NCI-H1417 treated with DMSO at 0.1 percent for 48 hours (cell line): ENCODE measurements at places on chromosomes 5 and 9.

DNA sequence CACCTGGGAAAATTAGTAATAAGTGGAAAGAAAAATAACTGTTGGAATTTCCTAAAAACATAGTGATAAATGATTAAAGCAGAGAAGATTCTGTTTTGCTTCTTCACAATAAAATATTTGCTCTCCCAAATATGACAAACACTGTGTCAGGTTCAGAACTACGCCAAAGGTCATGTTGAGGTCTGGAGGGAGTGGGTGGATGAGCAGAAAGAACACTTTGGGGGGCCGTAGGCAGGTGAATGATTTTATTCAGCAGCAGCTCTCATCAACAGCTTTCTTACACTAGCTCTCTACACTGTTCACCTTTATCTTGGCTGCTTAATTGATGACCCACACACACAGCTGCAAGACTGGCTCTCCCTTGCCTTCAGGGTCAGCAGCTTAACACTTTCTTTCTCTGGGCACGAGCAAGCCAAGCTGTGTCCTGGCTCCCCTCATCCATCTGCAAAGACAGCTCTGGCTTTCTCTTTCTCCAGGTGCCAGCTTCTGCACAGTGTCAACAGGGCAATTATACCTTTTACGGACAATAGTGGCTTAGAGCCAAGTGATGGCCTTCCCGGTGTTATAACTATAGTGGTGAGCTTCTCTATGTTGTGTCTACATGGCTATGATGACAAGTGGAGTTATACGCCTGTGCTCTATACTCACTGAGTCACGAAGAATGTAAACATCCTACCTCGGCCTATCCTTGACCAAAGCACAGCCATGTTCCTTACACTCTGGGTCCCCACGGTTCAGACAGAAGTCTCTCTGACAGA lies 18.9 kb upstream of the GPX8 start:
- no peak for DNase-seq

DNA sequence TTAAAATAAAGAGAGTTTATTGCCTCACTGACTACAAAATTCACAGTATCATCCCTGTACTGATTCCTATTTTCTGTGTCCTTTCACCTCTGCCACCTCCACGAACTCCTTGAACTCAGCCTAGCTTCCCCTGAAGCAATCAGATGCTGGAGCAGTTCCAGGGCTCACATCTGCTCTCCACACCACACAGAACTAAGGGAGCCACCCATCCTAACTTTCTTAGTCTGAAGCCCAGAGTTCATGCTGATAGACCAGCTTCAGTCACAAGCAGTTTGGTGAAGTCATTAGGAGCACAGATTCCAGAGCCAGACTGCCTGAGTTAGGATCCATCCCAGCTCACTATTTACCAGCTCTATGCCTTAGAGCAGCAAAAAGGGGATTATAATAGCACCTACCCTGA lies 15.6 kb upstream of the EPB41L4A start:
- DNase-seq, result no peak

DNA sequence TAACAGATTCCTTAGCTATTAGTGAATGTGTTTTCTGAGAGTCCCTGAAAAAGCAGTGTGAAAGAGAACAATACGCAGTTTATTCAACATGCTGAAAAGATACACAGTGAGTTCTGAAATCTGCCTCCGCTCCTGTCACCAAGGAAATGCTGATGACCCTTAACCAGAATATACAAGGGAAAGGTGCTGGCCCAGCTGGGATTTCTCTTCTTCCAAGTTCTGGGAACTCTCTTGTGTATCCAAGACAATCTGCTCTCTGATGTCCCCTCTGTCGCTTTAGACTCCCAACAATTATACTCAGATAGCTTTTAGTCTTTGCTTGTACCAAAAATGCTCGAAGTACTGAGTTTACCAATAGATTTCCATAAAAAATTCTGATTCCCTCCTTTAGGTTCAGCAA lies 214.9 kb downstream of the TMEM167A start:
- no peak for DNase-seq

DNA sequence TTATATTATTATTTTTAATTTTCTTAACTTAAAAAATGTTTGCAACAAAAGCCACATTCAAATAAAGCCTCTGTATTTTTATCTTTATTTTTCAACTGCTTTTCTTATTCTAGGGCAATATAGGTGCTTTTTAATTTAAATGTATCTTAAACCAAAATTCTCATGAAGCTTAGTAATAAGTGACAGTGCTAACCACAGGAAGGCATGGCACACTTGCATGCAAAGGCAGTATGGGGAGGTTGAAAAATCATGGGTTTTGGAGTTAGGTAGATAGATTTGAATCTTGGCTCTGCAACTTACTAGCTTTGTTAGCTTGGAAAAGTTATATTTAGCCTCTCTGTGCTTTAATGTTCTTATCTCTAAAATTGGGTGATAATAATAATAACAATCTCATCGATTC lies 458.0 kb downstream of the DMAC1 start:
- DNase-seq, result no peak

GRCh38 chr5:39080597-39081204 lies 6.5 kb upstream of the RICTOR start:
- no peak for DNase-seq

GRCh38 chr9:126550891-126551351 lies 62.8 kb upstream of the LMX1B start:
- no peak for DNase-seq

DNA sequence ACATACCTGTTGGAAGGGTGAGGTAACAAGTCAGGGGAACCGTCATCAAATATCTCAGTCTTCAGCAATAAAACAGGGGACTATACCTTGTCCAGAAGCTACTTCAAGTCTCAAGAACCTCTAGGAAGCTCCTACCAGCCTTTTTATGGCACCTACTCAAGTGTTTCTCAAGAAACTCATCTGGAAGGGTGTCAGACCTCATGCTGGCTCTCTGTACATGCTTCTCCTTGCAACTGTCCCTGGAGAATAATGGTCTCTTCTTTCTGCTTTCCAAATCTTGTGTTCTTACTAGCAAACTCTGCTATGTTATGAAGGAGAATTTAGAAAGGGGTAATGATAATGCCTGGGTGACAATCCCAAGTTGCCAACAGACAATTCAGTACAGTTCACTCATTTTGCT lies 8.3 kb upstream of the PTAR1 start:
- no peak for DNase-seq

DNA sequence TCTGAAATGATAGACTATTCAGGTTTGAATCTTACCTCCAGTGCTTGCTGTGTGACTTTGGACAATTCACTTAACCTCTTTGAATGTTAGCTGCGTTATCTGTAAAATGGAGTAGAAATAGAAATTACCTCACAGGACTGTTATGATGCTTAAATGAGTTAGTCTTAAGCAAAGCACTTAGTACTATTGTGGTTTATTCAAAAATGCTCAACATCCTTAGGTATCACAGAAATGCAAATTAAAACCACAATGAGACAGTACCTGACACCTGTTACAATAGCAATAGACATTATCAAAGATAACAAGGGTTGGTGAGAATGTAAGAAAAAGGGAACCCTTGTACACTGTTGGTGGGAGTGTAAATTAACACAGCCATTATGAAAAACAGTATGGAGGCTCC lies 77.6 kb upstream of the FREM1 start:
- no peak for DNase-seq

DNA sequence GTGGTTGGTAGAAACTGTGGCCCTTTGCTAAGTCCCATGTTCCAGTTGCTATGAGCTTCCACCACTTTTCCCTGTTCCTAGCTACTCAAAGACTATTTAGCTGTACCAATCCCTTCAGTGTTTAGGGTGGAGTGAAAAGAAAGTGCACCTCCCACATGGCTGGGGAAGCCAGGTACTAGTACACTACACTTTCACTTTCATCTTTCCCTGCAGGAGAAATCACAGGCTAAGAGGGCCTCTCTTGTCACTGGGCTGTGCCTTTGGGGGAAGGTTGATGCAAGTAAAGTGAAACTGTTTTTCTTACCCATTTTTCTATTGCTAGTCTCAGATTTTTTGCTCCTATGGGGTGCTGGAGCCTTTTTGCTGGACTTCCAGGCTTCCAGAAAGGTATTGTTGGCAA lies 33.5 kb upstream of the CKS2 start:
- no peak for DNase-seq

- DNase-seq, result no peak
Measured at GRCh38 chr5:129904102-129904666, at the start of gene CHSY3. Gene CHSY3 (plus strand): TSS chr5:129904465.

- no peak for DNase-seq
Measured at GRCh38 chr5:2310946-2311345, 428.2 kb upstream of the IRX4 start.

DNA sequence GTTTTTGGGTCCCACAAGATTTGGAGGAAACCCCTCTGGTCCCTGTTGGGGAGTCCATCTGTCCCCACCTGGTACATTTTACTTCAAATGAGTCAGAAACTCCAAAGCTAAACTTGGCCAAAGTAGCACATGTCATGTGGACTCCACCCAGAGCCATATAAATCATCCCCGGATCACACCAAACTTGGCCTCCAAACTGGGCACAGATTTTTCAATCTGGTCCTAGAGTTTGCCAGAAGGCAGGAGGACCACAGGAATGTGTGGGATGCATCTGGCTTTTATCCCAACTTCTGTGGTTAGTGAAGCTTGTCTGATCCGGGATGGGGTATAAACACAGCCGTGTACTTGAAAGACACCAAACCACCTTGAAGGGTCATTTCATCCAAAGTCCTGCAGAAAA lies 66.3 kb downstream of the MAT2B start:
- DNase-seq, result no peak

DNA sequence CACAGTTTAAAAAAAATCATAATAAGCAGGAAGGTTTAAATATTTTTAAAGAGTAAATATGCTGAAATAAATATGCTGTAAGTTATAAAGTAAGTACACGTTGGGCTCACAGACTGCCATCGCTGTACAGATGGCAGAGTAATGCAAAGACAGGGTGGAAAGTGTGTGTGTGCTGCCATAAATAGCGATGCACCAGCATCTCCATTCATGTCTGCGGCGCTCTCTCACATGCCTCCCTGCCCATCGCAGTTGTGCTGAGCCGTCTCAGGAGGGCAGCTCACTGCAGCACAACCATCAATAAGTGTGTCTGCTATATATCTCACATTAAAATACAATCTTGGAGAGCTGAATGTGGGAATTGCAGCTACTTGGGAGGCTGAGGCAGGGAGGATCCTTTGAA lies 14.3 kb downstream of the MOCS2 start:
- no peak for DNase-seq

DNA sequence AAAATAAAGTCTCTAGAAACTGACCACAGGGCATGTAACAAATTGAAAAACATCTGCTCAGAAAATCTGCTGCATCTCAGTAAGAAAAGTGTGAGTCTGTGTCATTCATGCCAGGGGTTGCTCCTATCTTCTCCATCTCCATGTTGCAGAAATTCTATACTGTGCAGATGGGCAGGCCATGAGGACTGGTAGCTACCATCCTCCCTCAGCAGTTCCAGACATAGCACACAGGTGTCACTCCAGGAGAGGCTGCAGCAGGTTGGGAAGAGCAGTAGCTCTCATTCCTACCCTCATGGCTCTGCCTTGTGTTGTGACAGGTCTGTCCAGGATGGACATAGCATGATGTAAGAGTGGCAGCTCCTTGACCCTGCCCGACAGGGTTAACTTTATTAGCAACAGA lies 173.4 kb downstream of the NDUFS4 start:
- DNase-seq, result no peak

DNA sequence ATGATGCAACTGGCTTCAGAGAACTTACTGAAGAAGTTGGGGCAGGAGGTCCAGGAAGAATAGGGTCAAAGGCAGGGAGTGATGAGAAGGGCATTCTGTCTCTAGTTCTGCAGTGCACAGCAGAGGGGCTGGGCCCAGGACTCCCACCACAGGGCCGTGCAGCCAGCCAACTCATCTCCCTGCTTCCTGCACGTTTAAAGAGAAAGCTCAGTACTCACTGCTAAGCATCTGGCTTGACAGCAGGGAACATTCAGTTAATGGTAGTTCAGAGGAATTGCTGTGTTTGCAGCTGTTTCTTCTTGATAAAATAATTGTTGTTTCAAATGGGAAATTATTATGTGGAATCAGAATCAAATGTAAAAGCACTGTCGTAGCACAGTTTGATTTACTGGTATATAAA lies 25.6 kb upstream of the SCAMP1 start:
- no peak for DNase-seq

DNA sequence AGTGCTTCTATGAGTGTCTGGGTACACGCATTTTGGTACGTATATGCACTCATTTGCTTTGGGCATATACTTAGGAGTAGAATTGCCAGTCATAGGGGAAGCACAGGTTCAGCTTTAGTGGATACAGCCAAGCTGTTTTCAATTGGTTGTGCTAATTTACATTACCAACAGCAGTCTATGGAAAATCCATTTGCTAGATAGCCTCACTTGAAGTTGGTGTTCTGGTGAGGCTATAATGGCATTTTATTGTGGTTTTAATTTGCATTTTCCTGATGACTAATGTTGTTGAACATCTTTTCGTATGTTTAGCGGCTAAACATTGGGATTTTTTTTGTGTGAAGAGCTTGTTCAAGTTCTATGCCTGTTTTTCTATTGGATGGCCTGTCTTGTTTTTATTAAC lies 76.8 kb upstream of the ANKH start:
- DNase-seq, result no peak

DNA sequence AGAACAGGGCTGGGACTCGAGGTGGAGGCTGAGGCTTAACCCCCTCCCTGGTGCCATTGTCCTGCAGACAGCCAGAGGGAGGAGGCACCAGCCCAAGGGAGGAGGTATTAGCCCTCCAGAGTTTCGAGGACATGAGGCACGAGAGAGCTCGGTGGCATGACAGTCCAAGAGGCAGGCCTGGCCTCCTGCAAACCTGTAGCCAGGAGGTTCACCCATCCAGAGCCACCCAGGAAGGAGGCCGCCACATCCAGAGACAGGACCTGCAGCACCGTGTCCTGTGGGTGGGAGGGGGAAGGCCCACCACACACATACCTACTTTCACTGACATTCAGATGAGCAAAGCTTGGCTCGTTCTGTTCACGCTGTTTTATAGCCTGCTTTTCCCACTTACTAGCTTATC lies 75.2 kb upstream of the ADAMTS2 start:
- DNase-seq, result no peak

DNA sequence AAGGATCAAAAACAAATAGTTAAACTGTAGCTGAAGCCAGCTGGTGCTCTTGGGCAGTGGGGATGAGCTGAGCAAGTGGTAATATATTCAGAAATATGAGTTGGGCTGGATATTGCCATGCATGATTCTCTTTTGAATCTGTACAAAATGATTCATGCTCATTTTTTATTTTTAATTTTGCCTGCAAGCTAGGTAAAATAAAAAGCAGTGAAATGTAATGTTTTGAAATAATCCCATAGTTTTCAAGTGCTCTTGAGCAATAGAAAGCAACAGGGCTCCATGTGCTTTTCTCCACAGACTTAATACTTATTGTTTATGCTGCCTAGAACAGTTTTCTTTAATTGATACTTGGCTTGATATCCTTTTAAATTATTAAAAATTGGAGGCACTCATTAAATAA lies 489.3 kb downstream of the TLE4 start:
- DNase-seq, result no peak

GRCh38 chr5:172588380-172588779 lies 52.7 kb upstream of the NEURL1B start:
- DNase-seq, result no peak

DNA sequence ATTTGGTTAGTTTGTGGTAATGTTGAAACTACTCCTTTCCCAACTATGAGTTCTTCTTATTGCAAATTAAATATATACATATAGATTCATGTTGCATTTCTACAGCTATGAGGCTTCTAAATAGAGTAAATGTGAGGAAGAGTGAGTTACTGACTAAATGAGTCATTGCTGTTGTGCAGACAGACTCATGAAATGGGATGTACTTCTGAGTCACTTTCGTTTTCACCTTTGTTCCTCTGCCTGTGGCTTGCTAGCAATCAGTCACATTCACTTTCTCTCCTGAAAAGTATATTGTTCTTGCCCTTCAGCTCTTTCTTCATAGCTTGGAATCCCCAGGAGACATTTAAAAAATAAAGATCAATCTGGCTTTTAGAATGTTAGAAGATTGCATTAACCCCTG lies 295.5 kb upstream of the SMC2 start:
- DNase-seq, result no peak
